Anterior cingulate cortex (tissue), 58 donors: ENCODE measurements at places on chromosomes 4 and X.

GRCh38 chrX:23127586-23127985 is 127.8 kb downstream of the DDX53 start:
- no peak for DNase-seq

GRCh38 chrX:75301060-75301459 is 27.2 kb downstream of the UPRT start:
- DNase-seq, result no peak

DNA sequence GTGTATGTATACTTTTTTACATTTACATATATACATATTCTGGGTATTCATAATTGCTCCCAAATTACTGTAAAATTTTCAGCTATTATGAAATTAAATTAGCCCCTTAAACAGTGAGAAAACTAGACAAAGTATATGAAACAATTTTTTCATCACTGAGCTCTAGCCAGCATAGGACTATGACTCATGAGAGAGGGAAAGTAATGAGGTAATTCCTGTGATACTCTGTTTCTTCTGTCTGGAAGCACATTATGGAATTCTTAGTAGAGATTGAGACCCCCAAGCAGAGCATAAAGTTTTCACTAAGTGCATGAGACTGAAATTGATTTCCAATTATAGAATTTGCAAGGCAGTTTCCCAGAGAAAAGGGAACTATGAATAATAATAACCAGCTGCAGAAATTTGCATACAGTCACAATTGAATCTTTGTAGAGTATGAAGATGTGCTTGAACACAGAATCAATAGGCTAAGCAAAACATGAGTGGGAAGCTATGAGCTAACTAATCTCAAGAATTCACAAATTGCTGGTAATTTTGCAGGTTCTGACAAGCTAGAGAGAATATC is 779.3 kb downstream of the ARAP2 start:
- no peak for DNase-seq

- no peak for DNase-seq
Observed at GRCh38 chr4:151866592-151866918, 105.7 kb upstream of the GATB start.

DNA sequence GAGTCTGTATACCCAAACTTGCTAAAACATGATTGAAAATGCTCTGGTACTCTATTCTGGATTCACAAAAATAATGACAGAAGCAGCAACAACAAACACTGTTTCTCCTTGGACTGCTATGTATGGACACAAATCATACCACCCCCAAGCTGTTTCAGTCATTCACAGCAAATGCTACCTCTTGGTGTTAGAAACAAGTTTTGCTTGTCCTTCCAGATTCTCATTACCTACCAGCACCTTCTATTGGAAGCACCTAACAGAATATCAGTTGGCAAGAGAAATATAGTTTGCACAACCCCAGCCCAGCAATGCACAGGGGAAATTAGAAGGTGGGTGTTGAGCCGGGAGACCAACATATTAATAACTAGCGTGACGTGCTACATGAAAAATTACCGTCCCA is 1950.9 kb downstream of the C4orf33 start:
- no peak for DNase-seq

DNA sequence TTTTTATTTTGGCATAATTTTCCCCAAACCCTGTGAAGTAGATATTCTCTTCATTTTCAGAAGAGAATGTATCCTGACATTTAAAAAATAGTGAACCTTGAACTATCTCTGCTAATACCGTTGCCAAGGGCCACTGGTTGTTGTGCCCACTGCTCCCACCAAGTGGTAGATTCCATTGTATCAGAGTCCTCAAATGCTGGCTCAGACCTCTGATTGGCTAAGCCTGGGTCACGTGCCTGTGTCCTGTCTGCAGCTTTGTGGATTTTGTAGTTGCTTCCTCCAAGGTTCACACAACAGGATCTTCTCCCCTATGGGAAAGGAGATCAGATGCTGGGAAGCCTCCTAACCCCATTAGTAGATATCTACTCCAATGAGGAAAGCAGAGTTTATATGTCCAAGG is 104.8 kb upstream of the CASK start:
- no peak for DNase-seq

DNA sequence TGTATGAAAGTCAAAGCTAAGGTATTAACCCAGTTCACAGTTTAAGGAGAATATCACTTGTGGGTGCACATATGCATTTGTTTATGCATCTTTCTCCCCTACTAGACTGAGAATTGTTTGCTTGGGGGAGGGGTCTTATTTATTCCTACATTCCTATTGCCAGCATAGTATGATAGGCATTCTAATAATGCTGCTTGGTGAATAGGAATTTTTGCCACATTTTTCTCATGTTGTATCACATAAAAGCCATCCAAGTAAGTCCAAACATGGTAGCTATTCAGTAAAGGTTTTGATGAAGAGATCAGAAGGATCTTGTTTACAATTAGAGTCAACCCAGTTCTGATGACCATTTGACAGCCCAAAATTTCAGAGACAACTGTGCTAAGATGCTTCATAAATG is 48.6 kb downstream of the ASB9 start:
- no peak for DNase-seq

DNA sequence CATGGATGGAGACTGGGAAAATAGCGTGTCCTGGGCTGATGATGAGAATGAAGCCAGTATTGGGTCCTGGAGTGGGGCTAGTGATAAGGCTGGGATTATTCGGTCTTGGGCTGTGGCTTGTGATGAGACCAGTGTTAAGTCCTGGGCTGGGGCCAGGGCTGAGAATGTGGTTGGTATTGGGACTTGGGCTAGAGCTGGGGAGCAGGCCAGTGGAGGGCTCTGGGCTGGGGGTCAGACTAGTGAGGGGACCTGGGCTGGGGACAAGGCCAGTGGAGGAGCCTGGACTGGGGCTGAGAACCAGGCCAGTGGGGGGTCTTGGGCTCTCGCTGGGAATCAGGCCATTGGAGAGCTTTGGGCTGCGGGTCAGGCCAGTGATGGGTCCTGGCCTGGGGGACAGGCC is 6.7 kb downstream of the ARMCX4 start:
- no peak for DNase-seq

DNA sequence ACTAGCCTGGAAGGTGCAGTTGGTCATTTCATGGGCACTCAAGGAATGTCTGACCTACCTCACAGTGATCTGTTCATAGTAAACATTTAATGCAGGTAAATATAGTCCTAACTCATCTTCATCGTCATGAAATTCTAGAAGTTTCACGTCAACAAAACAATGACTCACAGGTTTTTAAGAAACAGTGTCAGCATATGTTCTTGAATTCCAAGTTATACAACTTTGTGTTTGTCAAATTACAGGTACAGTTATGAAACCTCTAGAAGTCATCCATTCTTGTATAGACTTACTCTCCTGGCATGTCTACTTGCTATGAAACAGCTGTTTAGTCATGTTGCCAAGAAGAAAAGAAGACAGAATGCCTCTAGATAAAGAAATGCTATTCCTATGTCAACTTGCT is 46.6 kb downstream of the AFM start:
- no peak for DNase-seq

- no peak for DNase-seq
Observed at GRCh38 chr4:6128221-6128850, 72.0 kb downstream of the JAKMIP1 start.

GRCh38 chr4:7398104-7398423 is 36.7 kb downstream of the PSAPL1 start:
- DNase-seq, result no peak

DNA sequence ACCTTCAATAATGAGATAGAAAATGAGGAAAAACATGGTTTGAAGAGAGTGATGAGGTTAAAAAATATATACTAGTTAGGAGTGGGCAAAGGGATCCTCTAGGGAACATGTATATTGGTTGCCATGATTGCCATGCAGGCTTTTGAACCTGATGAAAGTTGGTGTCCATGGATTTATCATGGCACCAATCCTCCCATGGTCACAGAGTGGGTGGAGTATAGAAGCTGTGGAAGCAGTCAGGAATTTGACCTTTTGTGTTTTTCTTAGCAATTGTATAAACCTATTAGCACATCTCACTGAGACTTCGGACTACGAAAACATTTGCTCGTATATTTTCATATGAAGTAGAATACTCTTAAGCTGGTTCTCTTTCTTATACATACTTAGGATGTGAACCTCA is 30.9 kb upstream of the SYTL5 start:
- DNase-seq, result no peak

DNA sequence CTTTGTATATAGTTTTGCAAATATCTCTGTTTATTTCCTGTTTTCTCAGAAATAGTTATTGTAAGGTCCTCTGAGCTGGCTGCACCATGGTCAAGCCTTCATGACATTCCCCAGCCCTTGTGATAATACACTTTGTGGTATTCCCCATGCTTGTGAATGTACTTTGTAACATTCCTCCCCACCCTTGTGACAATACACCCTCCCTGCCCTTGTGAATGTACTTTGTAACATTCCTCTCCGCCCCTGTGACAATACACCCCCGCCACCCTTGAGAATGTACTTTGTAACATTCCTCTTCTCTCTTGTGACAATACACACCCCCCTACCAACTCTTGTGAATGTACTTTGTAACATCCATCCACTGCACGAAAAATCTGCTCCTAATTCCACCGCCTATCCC is 530.7 kb downstream of the CENPC start:
- no peak for DNase-seq

- DNase-seq, result no peak
Observed at GRCh38 chr4:83320548-83320947, 14.1 kb downstream of the HPSE start.

GRCh38 chr4:176896211-176896610 is 103.5 kb upstream of the VEGFC start:
- no peak for DNase-seq

GRCh38 chrX:17860811-17861488 is at the start of gene RAI2:
Gene RAI2, minus strand, starts transcription at chrX:17861298. Its CDS starts 59,288 bp downstream, at chrX:17802010.
- DNase-seq, result no peak

DNA sequence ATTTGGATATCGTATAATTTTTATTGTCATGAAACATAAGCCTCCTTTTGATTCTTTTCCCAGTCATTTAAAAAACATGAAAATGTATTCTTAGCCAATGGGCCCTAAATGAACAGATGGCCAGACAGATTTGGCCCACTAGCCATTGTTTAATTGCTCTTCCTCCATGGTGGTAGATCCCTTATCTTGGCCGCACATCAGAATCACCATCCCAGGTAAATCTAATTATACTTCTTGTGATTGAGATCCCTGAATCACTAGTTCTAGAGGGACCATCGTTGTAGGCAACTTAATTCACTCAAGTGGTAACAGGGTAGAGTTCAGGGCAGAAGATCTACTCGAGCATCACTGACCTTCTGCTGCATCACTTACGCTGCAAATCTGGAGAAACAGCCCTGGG is 24.1 kb upstream of the VCX3A start:
- no peak for DNase-seq

DNA sequence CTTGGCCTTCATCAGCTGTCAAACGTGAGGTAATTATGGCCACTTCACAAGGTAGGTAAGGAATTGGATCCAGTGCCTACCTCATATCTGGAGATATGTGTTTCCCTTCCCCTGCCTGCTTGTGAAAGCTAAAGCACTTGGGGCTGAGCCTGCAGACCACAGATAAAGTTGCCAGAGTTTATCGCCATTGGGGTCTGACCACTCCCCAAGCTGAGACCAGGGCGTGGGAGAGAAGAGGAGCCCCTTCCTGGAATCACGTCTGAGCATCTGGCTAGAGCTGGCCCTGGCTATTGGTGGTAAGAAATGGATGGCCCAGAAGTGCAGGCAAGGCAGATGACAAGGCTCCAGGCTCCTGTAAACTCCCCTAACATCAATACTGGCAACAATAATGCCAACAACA is 2.7 kb downstream of the ALAS2 start:
- no peak for DNase-seq

- DNase-seq, result no peak
Observed at GRCh38 chrX:47272013-47272408, 39.2 kb downstream of the USP11 start.

DNA sequence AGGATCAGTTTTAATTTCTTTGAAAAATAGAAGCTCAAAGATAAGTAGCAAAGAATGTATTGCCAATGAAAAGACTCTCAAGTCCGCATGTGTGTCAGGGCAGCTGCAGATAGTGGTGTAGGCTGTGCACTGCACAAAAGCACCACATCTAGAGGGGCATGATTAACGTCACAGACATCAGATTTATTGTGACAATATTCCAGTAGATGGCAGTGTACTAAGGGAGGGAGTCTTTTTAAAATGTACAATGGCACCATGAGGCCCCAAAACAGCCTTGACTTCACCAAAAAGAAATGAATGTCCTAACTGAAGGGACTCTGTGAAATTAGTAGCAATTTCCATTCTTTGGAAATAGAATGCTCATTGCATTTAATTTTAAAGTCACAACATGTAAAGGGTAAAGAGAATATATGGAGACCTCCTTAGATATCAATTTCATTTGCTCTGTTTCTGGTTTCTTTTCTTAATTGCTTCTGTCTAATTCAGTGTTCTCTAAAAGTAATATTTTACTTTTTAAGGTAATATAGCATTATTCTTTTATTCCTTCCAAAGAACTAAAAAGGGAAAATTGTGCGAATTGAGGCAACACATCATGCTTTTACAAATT is 98.4 kb downstream of the ZNF827 start:
- no peak for DNase-seq

DNA sequence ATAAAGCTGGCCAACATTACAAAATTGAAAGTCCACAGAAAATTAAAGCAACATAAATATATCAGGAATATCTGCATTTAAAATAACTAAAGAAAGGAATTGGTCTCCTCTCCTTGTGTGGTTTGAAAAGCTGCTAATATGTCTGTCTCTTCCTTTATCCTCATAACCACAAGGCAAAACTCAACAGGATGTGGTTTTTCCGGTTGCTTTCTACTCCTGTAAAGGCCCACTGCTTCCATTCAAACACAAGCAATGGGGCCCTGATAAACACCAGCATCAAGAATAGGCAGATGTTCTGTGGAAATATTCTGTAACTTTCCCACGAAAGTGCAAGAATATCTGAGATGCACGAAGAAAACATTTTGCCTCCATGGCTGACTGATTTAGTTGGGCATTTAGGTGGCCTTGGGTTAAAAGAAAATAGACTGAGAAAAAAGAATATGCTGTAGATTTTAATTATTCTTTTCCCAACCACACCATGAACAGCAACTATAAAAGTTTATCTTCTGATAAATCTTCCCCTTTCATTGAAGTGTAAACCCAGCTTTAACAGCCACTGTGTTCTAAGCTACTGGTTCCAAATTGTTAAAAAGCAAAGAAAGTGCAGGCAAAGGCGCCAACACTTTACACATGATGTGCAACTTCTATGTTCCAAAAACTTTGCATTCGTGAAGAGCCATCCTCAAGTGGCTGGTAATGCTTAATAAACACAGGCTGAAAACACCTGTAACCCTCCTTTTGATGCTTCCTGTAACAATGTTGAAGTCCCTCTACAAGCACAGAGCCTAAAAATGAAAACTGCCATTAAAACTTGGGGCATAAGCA is 50.5 kb upstream of the NDST3 start:
- DNase-seq, result no peak

DNA sequence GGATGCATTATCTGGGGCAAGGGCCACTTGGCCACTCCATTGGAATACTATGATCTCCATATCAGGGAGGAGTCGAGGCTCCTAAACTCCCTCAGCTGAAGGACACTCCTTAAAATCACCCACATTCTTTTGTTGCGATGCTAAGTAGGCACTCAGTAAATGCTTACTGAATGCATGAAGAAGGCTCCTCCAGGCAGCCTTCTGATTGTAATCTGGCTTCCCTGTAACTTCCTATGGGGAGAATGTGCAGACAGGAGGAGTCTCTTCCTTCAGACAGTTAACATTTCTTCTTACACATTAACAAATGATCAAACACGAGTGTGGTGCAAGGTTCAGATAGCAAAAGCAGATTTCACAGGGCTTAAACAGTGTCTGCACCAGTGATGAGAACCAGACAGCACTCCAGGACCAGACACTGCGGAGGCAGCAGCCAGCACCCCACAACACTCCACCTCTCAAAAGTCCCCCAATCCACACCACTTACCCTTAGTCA is 21.4 kb upstream of the USO1 start:
- DNase-seq, result no peak
